ENCODE measurements at places on chromosomes 1 and 21.
A peak's percentile ranks its signal among the peaks of the same experiment; 100 is the strongest.

- DNase-seq: no peak
These were observed 39.6 kb downstream of the UBE2T start for GRCh38 chr1:202302166-202302565.

- no peak for DNase-seq
These were observed 27.2 kb upstream of the MAN1A2 start for GRCh38 chr1:117339866-117340700.

DNA sequence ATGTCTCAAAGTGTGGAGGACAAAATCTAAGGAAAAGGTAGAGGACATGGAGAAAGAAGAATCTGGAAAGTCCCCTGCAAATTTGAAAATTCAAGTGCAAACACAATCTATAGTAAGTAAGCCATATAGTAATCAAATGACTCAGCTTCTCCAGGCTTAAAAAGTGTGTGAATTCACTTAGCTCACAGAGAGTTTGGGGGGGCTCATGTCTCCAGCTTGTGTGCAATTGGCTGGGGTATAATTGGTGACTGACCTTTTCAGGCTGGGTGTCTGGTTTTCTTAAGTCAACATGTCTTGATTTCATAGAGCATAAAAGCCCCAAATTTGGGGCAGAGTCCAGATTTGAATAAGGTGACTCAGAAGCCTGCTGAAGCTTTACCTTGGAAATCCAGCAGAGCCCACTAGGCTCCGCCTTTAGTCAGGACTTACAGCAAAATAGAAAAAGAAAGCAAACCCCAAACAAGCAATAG lies 8.6 kb downstream of the CLDN14 start:
- DNase-seq: peak; percentile 17

DNA sequence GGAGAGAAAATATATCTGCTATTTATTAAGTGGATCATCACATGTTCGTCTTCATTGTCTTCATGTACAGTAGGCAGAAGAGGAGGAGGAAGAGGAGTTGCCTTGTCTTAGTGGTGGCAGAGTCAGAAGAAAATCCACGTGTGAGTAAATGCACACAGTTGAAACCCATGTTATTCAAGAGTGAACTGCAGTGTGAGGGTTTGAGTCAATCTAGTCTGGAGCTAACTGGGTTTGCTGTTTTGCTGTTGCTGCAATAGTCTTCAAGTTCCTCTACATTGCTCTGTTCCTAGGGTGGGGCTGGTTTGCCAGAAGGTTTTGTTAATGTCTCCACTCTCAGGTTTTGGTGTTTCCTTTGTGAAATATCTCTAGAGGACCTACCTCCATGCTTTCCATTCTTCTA lies 3.1 kb upstream of the CD1A start:
- no peak for DNase-seq

DNA sequence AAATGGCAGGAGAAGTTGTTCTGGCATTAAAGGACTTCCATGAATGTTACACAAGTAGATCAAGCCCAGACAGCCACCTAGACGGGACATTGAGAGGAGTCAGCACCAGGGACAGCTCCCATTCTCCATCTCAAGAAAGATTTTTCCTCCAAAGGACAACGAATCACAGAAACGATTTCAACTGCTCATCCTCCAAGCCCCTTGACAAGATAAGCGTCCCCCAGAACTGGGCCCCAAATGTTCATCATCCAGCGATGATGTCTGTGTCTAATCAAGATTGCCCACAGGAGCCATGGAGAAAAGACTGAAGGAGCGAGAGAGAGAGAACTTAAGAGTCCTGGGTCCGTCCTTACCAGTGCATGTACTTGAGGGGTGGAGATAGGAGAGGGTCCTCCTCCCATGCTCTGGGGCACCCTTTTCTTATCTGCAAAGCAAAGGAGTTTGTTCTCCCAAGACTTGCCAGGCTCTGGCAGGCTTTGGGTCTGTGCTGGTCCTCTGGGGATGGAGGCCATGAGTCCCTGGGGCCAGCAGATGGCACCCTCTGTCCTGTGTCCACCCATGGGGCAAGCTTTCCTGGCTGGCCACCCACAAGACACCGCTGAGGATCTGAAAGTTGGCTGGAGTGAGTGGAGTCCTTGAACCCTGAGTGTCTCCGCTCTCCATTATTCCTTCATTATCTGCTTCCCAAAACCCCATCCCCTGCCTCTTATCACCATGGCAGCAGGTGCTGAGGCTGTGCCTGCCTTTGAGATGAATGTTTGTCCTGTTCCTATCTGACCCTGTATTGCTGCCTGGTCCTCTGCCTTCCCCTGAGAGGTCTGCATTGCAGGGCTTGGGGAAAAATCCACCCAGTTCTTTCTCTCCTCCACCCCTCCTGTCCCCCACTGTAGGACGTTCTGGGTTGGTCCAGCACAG lies 164.6 kb downstream of the ACTL8 start:
- DNase-seq: peak; percentile 17

DNA sequence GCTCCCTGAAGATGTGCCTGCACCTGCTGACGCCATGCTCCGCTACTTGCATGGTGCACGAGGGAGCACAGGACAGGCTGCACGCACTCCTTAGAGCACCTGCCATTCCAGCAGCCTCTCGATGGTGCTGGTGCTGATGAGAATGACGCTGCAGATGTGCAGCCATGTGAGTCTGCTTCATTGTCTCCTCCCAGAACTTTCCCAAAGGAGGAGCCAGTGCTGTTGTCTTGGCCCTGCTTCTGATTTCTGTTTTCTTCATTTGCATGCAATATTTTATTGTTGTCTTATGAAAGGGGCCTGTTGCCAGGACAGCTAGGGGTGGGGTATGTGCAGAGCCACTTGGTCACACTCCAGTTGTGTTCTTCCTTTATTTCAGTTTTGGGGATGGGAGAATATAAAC lies 70.1 kb downstream of the PCBP3 start:
- no peak for DNase-seq

Measured in fibroblast of skin of left biceps (primary cell).